ENCODE measurements at places on chromosomes 3 and 15.

DNA sequence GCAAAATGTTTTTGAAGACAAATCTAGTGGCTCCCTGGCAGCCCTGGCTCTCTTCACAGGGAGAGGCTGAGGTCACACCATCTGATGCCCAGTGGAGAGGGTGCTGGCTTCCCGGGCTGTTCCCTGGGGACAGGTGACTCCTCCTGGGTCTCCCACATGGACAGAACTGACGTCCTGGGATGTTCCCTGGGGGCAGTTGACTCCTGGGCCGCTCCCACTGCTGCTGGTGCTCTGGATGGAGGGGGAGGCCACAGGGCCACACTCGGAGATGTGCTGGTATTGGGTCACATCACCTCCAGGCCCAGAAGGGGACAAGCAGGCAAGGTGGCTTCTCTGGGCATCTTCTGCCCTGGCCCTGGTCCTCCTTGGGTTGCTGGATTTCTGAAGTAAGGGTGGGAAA, 27.8 kb upstream of the ACAD9 start:
- DNase-seq = no peak

DNA sequence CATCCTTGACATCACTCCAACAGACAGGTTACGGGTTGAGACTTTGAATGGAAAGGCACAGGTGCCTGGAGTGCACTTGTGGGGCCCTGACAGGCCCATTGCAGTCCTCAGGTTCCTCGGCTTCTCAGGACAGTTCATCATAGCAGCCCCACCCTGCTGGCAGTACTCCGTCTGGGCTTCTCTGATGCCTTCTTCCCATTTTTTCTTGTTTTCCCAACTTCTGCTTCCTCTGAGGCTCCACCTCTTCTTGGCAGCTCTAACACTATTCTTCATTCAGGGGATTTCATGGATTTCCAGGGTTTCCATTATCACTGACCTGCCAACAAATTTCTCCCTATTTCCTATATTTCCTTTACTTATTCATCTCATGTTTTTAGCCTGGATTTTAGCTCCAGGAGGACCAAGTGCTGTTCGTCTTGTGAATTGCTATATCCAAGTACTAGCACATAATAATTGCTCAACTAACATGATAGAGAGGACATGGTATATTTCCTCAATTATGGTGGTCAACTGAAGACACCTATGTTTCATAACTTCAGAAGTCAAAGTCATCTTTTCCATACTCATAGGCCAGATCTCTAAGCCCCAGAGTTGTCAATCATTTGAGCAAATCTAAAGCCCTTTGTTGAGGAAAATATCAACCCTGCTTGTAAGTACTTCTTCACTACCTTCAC, 16.2 kb downstream of the NCEH1 start:
- DNase-seq = no peak

- DNase-seq = peak; percentile 20
Observed at GRCh38 chr3:10248984-10249748, 907 bp downstream of the TATDN2 start.

DNA sequence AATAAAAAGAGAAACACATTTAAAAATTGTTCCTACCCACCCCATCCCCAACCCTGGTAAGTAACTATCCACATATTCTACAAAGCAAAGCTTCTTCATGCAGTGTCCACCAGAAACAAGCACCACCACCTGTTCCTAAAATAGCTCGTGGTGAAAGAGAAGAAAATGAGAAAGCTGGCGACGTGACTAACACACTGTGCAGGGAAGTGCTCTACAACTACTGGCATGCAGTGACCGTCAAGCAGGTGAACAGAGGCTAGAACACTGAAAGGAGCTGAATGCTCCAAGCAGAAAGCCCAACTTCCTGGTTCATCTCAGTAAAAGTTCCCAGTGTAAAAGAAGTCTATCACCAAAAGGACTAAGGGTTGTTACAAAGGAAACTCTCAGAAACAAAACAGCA, 80.7 kb downstream of the NR2E3 start:
- DNase-seq = no peak

DNA sequence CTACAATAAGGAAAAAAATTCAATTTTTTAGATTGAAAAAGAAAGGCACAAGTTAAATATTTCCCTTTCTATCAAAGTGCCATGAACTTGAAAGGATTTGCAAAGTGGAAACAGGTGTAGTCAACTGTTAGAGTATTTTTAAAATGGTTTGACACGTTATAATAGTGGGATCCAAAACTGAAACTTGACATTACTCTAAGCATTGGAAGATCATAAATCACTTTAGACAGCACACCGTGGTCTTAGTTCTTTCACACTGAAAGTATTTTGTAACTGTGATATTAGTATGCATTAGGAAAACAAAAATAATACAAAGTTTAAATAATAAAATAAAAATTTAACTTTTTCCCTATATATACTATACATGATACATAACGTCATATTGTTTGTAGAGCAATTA, 933.1 kb downstream of the EPHA3 start:
- no peak for DNase-seq

DNA sequence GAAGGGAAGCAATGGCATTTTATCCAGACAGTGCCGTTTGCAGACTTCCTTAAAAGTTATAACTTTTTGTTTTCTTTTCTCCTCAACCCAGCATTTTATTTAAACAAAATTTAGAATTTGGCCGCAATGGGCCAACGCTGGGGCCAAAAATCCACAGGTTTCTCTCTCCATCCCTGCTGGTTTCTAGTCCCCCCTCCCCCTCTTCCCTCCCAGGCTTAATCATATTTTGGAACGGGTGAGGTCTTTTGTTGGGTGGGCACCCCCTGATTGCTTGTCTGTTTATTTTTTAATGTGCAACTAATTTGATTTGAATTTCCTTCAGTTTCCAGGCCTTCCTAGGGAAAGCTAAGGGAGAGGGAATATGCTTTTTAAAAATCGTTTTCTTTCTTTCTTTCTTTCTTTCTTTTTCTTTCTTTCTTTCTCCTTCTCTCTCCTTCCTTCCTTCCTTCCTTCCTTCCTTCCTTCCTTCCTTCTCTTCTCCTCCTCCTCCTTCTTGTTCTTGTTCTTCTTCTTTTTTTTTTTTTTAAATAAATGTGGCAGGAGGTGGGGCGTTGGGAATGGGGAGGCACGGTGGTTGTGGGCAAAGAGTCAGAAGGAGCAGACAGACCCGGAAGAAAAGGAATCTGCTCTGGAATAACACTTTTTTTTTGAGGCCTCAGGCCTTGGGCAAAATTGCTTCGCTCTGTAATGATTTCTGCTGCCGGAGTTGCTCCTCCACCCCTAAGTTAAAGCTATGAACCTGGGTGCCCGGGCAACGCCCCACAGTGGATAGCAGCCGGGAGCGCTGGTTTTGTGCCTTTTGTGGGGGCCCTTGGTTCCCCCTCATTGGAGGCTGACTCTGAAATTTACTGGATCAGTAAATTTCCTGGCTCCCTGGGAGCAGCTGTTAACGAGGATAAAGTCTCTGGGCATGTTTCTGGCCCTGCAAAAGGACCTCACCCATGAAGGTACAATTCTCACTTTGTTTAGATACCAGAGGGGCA, 1.9 kb downstream of the FNDC3B start:
- DNase-seq = no peak

GRCh38 chr15:26722621-26723160, 50.2 kb downstream of the GABRB3 start:
- no peak for DNase-seq

DNA sequence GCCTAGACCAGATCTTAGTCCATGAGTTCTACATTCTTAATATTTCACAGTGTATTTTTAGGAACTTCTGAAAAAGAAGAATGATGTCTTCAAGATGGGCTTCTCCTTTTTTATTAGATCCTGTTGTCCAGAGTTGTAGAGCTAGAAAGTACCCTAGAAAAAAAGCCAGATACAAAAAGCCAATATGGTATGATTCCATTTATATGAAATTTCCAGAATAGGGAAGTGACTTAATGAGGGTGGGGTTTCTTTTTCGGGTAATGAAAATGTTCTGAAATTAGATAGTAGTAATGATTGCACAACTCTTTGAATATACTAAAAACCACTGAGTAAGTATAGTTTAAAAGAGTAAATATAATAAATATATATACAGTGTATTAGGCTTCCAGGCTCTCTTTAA, 116.9 kb downstream of the NFKBIZ start:
- no peak for DNase-seq

- no peak for DNase-seq
Observed at GRCh38 chr15:35150361-35150760, 65.3 kb upstream of the NANOGP8 start.

- DNase-seq = no peak
Observed at GRCh38 chr3:155912579-155913190, 42.2 kb downstream of the GMPS start.

- DNase-seq = no peak
Observed at GRCh38 chr3:129984125-129984524, 9.6 kb downstream of the TRH start.

DNA sequence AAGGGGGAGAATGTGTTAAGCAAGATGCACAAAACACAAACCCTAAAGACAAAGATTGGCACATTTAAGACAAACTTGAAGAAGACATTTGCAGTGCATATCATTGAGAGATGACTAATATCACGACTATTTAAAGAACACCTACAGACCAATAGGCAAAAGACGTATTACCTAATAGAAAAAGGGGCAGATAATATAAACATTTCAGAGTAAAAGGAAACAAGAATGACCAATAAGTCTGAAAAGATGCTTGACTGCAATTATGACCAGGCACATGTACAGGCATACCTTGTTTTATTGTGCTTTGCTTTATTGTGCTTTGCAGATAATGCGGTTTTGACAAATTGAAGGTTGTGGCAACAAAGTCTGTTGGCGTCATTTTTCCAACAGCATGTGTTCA, 4.9 kb downstream of the HACD3 start:
- DNase-seq = no peak

GRCh38 chr3:36505393-36505792, 125.1 kb downstream of the STAC start:
- DNase-seq = no peak

- DNase-seq = no peak
Observed at GRCh38 chr15:27570746-27571145, 528.4 kb downstream of the OCA2 start.

GRCh38 chr3:14861031-14861430, 42.3 kb downstream of the FGD5 start:
- DNase-seq = no peak

DNA sequence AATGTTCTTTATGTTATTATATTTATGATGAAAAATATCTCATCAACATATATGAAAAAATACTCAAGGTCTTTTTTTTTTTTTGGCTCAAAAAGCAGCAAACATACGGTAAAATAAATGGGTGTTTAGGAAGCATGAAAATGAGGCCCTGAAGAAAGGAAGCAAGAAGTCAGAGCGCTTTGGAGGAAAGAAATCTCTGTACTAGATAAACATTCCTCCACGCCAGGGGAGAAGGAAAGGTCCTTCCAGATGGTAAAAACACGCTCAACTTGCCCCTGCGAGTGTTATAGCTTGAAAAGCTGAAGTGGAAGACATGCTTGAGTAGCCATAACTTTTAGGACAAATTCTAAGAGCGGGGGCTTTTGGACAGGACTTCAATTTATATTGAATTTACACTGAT, 52.9 kb downstream of the FEM1B start:
- no peak for DNase-seq

GRCh38 chr3:32316976-32317375, 74.7 kb upstream of the CMTM7 start:
- no peak for DNase-seq

DNA sequence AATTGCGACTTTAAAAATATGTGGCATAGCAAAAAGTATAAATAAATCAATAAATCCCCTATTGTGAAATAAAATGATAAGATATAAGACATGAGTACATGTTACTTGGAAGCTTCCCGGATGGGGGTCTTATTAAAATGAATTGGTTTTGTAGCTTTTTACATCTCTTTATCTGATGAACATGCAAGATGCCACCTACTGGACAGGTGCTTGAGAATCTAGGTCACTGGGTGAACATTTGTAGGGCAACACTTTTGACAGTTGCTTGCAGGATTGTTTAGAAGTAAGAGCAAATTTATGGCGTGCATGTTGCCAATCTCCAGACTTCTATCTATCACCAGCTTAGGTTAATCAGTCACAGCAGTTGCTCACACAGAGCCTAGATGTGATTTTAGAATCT, 362.7 kb upstream of the SUCLG2 start:
- no peak for DNase-seq

DNA sequence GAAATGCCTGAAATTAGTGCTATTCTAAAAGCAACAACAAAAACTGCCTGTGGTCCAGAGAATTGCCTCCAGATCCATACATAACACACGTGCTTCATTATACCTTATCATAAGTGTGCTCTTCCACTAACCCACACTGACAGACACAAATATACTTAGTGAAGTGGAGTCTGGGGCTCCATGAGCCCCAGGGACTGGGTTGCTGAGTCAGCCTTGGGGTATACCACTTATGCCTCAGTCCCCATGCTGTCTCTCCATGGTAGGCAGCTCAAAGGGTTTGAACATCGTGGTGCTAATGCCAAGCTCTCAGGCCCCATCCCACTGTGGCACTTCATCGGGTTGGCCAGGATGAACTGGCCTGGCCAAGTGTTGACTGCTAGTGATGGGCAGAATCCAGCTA, 10.8 kb downstream of the ZDHHC3 start:
- no peak for DNase-seq

- DNase-seq = no peak
Observed at GRCh38 chr3:3778641-3779270, 20.5 kb upstream of the LRRN1 start.

- no peak for DNase-seq
Observed at GRCh38 chr15:101709466-101709865, 14.8 kb downstream of the TARS3 start.

- DNase-seq = no peak
Observed at GRCh38 chr3:138985932-138986331, 20.1 kb downstream of the PRR23A start.

DNA sequence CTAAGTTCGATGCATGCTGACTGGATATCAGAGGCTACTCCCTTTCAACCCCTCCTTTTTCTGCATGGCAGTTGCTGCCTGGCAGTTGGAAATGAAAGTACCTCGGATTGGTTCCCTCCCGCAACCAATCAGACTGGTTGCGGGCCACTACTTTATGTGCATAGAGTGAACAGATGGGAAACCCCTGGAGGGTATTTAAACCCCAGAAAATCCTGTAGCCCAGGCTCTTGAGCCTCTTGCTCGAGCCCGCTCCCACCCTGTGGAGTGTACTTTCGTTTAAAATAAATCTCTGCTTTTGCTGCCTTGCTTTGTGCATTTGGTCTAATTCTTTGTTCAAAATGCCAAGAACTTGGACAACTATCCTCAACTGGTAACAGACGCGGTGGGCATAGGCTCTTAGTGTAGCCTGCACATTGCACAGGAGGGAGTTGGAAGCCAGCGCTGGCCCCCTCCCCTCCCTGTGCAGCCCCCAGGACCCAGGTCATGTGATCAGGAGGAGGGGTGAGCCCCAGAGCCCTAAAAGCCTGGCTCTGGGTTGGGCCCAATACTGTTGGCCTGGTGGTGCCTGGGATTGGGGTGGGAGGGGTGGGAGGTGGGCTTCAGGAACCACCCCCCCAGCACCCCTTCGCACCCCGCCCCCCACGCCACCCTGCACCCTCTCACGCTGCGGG, 26.8 kb downstream of the RHCG start:
- no peak for DNase-seq

DNA sequence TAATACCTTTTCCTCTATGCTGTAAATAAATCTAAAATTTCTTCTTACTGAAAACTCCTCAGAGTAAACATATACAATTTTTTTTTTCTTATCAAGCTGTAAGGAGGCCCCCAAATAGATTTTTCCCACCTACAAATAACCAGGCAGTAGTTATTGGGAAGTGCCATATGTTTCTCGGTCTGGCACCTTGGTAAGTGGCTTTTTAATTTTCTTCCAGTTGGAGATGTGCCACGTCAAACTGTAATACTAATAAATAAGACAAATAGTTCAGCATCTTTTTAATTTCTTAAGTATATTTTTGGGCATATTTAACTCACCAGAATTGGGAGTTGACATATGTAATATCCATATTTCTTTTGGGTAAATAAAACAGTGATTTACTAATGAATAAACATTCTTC, 346.3 kb downstream of the DIPK2A start:
- DNase-seq = no peak
